ENCODE measurements at places on chromosomes 6 and 20.

DNA sequence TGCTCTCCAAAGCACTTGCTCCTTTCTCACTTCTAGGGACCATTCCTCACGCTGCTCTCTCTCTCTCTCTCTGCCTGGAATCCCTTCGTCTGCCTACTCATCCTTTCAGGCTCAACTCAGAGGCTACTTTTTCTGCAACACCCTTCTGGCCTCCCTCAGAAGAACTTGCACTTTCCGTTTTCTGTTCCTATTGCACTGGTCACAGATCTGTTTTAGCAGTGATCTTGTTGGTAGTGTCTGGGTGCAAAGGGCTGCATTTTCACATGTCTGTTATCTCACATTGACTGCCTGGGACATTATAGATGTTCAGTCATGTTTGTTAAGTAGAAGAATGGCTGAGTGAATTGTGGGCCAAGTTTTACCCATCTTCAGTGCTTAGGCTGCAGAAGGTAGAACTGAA is 63.5 kb downstream of the RIN2 start:
- no peak for DNase-seq

DNA sequence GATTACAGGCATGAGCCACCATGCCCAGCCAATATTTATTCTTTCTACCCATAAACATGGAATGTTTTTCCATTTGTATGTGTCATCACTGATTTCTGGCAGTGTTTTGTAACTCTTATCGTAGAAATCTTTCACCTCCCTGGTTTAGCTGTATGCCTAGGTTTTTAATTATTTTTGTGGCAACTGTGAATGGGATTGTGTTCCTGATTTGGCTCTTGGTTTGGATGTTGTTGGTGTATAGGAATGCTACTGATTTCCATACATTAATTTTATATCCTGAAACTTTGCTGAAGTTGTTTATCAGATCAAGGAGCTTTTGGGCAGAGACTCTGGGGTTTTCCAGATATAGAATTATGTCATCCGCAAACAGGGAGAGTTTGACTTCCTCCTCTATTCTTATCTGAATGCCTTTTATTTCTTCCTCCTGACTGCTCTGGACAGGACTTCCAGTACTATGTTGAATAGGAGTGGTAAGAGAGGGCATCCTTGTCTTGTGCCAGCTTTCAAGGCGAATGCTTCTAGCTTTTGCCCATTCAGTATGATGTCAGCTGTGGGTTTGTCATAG is 198.6 kb downstream of the ZDHHC14 start:
- DNase-seq, result no peak

DNA sequence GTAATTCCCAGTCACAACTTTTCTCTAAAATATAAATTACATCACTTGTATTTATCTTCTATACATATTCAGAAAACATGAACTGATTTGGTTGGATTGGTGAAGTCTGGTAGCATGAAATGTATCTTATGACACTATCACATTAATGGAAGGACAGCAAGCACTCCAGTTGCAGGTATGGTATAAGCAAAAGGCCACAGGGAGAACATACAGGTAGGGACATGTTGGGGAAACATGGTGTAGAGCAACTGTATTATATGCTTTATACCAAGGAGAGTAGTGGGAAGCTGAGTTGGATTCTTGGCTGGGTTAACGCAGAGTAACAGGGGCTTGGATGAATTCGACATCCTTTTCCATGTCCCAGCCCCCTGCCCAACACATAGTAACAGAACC is 1.4 kb upstream of the VARS1 start:
- DNase-seq, result no peak

GRCh38 chr20:36036688-36037087 is 68.3 kb downstream of the CNBD2 start:
- no peak for DNase-seq

DNA sequence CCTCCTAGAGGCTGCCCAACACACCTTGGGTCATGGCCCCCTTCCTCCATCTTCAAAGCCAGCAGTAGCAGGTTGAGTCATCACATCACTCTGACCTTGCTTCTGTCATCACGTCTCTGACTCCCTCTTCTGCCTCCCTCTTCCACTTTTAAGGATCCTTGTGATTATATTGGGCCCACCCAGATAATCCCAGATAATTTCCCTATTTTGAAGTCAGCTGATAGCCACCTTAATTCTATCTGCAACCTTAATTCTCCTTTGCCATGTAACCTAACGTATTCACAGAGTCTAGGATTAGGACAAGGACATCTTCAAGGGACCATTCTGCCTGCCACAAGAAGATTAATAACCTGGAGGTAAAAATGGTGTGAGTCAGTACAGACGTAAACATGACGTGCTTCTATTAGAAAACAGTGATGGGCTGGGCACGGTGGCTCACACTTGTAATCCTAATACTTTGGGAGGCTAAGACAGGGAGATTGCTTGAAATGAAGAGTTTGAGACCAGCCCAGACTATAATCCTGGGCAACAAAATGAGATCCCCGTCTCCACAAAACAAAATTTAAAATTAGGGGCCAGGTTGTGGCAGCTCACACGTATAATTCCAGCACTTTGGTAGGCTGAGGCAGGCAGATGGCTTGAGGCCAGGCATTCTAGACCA is 3.3 kb downstream of the ZSWIM3 start:
- no peak for DNase-seq

DNA sequence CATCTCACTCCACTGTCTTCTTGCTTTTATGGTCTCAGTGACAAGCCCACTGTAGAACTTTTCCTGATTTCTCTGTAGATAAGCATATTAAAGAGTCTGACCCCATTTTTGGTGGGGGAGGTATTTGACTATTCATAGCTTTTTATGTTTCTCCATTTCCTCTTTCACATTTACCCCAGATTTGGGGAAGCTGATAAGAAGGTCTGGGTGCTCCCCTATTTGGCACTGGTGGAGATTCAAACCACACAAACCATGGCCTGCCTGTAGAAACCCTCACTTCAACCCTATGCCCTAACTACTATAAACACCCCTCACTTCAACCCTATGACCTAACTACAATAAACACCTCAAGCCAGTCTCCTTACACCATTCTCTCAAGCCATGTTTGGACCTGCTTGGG is 196.2 kb upstream of the SYNDIG1 start:
- DNase-seq, result no peak

DNA sequence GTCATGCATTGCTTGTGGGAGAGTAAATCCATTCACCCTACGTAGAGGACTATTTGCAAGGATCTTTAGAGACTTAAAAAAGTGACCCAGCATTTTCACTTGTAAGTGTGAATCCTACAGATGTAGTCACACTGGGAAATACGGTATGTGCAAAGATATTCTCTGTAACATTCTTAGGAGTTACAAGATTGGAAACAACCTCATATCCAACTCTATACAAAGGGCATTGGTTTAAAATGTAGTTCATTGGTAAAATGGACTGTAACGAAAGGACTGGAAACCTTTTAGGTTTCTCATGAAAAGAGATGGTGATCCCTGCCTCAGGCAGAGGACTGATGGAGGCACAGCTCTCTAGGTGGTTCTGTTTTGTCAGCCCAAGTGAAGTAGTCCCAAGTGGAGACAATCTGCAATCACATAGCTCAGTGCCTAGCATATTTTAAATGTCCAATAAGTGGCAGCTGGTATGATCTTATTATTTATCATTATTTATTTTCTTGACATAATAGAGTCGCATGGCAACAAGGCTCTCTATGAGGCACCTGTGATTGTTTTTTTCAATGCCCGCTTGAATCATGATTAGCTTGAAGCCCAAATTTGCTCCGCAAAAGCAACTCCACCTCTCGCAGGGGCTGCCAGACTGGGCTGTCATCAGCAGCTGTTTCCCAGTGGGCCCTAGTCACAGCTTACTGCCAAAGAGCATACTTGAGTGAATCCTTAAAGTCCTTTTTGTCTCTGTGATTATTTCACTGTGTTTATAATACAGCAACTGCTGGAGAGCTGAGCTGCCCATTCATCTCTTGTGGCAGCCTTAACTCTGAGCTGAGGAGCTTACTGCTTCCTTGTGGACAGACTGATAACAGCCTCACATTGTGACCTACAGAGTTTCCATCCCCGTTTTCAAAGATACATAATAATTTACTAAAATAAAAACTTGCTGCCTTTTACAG is 19.8 kb upstream of the ENPP1 start:
- DNase-seq, result no peak

DNA sequence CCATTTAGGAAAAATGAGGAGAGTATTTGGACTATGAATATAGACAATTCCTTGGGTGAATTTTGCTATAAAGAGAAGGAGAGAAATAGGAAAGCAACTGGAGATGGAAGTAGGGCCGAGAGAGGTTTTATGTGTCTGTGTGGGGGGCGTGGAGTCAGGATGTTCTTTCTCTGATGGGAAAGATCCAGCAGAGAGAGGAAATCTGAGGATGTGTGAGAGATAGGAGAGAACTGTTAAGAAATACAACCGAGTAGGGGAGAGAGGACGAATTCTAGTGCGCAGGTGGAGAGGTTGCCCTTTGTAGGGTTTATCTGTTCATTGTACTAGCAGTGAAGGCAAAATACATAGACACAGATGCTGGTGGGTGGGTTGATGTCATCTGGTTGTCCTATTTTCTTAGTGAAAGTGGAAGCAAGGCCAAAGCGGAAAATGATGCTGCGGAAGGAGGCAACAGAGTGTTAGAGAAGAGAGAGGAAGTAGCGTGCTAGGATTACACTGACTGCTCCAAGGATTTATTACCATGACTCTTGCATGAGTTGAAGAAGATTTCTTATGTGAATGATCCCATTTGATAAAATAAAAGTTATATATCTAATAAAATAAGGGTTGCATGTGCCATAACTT is 57.7 kb downstream of the CLVS2 start:
- no peak for DNase-seq

DNA sequence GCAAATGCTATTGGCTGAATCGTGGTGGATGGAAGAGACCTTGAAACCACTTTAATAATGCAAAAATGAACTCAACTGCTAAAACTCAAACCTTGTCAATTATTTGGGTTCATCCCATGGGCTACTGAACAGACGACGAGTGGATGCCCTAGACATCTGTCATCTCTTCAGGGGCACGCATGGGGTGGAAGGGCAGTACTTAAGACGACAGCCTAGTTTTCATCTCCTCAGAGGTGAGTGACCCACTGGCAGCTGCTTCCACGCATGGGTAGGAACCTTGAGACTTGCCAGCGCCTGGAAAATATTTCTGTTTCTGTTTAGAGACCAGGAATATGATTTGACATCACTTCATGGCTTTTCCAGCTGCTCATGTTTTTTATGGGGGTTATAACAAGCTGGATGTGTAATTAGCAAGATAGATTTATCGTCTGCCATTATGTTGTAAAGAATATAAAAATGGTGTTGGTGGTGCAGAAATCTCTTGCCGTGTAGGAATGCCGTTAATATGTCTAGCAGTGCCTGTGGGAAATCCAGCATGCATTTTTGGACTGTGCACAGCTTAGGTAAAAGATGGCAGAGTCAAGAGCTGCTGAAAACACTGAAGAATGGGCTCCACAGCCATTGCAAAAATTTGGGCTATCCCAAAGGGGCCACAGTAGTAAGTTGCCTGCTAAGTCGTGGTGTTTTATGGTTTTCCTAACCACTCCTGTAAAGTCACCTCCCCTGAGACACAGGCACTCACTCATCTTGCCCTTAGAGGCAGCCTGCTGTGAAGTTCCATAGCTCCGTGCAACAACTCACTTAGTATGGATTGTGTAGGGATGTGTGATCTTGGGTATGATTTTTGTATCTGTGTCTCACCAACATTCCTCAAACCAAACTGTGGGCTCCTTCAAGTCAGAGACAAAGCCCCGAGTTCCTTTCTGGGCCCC is 203.3 kb downstream of the EYA2 start:
- no peak for DNase-seq

DNA sequence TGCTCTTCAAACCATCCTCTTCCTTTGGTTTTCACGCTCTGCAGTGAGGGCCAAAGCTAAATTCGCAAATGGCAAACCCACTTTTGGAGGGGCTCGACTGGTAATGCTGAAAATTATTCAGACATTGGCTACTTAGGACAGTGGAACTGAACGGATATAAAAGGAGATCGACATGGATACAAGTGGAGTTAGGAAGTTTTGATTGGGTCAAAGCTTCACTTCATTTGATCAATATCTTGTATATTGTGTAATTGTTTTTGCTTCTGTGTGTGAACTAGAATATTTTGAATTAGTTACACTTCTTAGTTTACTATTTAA is 1.2 kb downstream of the FAM8A1 start:
- DNase-seq, result no peak

- no peak for DNase-seq
These were observed 18.9 kb upstream of the ADGRF5 start for GRCh38 chr6:46940433-46941226.

GRCh38 chr6:43683708-43684455 is 3.7 kb downstream of the MRPS18A start:
- DNase-seq, result no peak

Measured in stimulated activated CD8-positive, alpha-beta memory T cell treated with anti-CD3 and anti-CD28 coated beads, Interleukin-7, amount 100 ng/mL, for 1 hour (primary cell).